Non-pigmented ciliary epithelial cell (primary cell): ENCODE measurements at places on chromosomes 12 and 14.

- peak; percentile 43 for DNase-seq
These were observed 11.1 kb upstream of the SMAGP start for GRCh38 chr12:51281202-51281924.

GRCh38 chr12:63224396-63224795, 73.4 kb upstream of the AVPR1A start:
- DNase-seq, result no peak

- DNase-seq, result no peak
These were observed 9.8 kb upstream of the RILPL2 start for GRCh38 chr12:123446333-123446713.

GRCh38 chr14:106879241-106879640, 1352.9 kb downstream of the TMEM121 start:
- DNase-seq, result no peak

GRCh38 chr14:52422650-52423356, 108.7 kb downstream of the PTGER2 start:
- no peak for DNase-seq

- no peak for DNase-seq
These were observed 57.8 kb downstream of the RIMBP2 start for GRCh38 chr12:130658145-130658911.

GRCh38 chr12:113048716-113049127, 7.8 kb upstream of the DTX1 start:
- DNase-seq, result peak; percentile 15

- no peak for DNase-seq
These were observed 154.3 kb downstream of the STXBP6 start for GRCh38 chr14:24895622-24896021.

- DNase-seq, result no peak
These were observed 23.0 kb downstream of the KCNJ8 start for GRCh38 chr12:21751517-21751916.

GRCh38 chr12:60421741-60422140, 825.9 kb downstream of the SLC16A7 start:
- no peak for DNase-seq

DNA sequence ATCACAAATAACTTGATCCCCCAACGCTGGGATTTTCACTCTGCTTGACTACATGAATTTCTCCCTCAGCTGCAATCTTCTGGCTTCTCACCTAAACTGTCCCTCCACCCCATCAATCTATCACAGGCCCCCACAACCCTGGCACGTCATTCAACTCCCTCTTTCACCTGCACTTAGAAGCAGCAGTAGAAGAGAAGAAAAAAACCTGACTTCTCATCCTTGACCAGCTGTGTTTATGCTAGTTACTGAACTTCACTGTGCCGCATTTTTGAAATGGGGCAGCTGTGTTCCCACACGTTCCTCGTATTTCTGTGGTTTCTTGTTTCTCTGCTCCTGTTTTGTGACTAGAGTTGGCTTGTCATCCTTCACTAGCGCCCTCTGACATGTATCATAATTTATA, 35.0 kb downstream of the ITPR2 start:
- no peak for DNase-seq

DNA sequence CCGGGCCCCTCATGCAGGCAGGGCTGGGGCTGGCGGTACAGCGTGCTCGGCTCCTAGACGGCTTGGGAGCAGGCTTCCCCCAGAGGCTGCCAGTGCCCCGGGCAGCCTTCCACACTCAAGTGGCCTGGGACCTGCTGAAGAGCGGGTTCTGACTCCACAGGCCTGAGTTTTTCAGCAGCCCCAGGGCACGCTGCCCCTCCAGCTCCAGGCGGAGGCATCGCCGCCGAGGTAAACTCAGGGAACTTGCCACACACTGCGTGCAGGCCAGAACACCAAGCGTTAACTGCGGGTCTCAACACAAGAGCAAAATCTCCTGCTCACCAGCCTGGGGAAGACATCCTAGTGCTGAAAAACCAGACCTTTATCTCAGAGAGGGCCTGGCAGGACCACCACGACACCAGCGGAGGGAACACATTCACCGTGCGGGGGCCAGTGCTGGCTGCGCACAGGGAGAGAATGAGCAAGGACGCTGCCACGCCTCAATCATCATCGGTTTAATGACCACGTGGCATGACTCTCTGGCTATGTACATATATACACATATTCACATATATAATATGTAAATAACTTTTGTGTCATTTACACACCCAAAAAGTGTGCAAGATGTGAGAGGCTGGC, 21.3 kb downstream of the PSMC1 start:
- DNase-seq, result no peak

DNA sequence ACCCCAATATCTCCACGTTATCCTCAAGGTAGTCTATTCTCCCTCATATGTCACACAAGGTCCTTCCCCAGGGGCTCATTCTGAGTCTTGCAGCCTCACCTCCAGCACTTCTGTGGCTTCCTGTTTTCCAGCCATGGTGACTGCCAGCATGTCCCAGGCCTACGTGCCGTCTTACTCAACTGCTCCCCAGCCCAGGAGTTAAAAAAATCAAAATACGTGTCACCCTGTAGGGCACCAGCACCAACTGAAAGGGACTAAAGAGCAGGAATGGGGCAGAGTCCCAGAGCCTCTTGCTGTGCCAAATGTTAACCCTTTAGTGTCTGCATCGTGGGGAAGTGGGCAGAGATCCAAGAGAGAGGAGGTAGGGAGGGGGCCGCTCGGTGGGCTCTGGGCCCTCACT, 37.0 kb upstream of the MED13L start:
- DNase-seq, result no peak

GRCh38 chr14:42563313-42563712, 956.6 kb downstream of the LRFN5 start:
- DNase-seq, result no peak

- DNase-seq, result no peak
These were observed 53.4 kb downstream of the RCOR1 start for GRCh38 chr14:102645746-102646440.

- no peak for DNase-seq
These were observed 1.5 kb upstream of the KRT1 start for GRCh38 chr12:52681526-52682380.

- DNase-seq, result no peak
These were observed 141.9 kb upstream of the PLEKHG7 start for GRCh38 chr12:92560713-92561542.

DNA sequence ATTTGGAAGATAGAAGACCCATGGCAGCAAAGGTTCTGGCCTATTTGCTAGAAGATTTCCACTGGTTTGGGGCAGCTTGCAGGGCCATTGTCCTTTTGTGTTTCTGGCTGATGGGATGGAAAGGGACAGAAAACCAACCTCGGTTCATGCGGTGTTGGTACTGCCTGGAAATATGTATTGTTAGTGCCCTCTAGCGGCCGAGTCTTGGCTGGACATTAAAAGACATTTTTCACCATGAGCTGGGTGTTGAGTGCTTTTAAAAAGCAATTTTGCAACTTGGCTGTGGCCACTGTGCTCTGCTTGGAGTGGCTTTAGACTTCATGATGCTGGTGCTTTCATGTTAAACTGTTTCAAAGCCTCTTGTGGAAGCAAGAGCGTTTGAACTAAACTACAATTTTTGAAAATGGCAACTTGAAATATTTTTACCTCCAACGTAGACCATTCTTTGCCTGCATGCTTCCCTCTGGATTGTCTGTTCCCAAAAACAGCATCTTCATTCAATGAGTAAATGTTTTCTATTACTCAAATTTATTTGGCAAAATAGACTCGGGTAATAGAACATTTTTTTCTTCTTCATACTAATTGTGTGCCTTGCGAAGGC, 102.7 kb upstream of the TBX5 start:
- DNase-seq, result peak; percentile 32

DNA sequence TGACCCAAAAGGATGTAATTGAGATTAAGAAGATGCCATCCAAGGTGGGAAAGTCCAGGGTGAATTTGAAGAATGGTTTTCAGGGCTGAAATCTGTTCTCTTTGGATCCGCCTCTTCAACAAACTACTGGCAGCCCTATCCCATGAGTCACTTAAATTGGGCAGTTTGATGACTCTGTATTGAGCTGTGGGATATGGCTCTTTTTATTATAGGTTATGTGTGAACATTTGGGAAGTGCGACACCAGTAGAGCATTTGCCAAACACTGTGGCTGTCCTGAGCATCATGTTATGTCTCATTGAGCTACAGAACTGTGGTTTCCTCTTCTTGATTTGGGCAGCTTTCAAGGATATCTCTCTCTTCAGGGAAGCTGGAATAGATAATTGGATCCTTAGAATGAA, 22.3 kb downstream of the IFT43 start:
- no peak for DNase-seq

- no peak for DNase-seq
These were observed 26.4 kb downstream of the TM7SF3 start for GRCh38 chr12:26987634-26988424.

DNA sequence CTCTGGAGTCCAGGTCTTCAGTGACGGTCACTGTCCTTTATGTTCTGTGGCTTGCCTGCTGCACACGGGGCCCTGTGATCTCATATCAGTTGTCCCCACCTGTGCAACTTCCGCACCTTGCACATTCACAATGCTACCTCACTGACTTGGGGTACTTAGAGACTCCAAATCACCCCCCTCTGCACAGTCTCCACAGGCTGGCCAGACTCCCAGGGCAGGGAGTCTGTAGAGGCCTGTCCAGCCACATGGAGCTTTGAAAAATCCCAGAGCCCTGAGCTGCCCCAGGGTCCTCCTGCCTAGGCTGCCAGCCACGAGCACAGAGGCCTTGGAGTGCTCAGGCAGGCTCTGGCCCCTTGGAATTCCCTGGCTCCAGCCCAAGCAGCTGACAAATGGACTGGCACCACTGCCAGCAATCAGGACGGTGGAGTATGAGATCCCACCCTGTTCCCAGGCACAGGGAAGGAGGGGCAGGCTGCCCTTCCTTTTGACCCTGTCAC, 26.4 kb downstream of the CMKLR1 start:
- no peak for DNase-seq

GRCh38 chr14:90606434-90606833, 209.6 kb downstream of the CALM1 start:
- DNase-seq, result no peak

GRCh38 chr12:95738024-95738611, 52.4 kb downstream of the NTN4 start:
- DNase-seq, result no peak

GRCh38 chr12:50887191-50887590, 44.5 kb downstream of the TMPRSS12 start:
- no peak for DNase-seq

DNA sequence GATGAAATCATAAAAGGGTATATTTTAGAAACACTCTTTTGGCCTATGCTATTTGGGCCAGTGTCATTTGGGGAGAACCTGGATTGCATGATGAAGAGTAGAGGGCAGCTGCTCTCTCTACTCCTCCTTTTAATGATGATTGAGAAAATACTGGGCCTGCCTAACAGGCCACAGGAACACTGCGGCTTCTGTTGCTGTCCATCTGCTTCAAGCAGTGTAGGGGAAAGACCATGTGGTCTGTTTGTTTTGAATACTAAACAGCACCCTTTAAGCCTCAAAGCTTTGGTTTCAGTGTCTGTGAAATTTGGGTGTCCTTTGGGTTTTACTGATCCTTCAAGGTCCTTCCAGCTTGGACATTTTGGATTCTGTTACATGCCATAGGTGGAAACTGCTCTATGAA, 78.0 kb downstream of the TTC6 start:
- DNase-seq, result no peak

GRCh38 chr12:128693771-128694170, 130.0 kb downstream of the SLC15A4 start:
- DNase-seq, result no peak

DNA sequence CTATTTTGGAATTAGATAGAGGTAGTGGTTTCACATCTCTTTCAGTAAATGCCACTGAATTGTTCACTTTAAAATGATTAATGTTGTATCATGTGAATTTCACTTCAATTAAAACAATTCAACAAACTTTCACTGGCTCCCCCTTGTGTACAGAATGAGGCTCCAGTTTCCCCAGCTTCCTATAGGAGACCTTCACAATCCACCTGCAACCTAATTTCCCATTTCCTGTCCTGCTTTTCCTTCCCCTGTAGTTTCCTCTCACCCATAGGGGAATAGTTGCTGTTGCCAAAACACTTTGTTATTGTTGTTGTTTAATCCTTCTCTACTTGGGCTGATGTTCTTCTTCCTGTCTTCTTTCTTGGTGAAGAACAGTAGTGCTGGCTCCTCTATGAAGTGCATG, 59.8 kb downstream of the NPAS3 start:
- DNase-seq, result peak; percentile 10

DNA sequence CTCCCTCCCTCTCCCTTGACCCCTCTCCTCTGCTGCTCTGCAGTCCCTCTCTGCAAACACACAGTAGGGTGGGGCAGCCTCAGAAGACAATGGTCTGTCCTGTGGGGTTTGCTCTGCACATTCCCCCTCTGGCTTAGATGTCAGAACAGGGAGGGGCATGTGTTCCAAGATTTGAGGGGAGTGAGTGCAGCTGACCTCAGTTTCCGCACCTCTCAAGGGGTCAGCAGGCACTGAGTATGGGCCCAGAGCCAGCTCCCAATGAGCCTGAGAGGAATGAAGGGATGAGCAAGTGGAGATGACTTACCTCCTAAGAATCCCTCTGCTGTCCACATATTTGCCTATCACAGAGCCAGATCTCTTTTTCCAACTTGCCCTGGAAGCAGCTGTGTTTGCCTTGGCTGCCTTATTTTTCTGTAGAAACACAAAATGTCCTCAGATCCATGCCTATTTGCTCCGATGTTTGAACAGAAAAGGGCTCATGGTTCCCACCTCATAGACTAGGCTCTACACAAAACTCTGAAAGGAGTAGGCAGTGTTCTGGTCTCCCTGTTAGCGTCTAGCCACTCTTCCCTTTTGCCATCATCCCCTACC, 111.4 kb downstream of the CRACR2A start:
- peak; percentile 59 for DNase-seq

GRCh38 chr14:52400846-52401245, 86.7 kb downstream of the PTGER2 start:
- DNase-seq, result no peak

GRCh38 chr14:20563971-20564370, 3.1 kb upstream of the RNASE9 start:
- no peak for DNase-seq

DNA sequence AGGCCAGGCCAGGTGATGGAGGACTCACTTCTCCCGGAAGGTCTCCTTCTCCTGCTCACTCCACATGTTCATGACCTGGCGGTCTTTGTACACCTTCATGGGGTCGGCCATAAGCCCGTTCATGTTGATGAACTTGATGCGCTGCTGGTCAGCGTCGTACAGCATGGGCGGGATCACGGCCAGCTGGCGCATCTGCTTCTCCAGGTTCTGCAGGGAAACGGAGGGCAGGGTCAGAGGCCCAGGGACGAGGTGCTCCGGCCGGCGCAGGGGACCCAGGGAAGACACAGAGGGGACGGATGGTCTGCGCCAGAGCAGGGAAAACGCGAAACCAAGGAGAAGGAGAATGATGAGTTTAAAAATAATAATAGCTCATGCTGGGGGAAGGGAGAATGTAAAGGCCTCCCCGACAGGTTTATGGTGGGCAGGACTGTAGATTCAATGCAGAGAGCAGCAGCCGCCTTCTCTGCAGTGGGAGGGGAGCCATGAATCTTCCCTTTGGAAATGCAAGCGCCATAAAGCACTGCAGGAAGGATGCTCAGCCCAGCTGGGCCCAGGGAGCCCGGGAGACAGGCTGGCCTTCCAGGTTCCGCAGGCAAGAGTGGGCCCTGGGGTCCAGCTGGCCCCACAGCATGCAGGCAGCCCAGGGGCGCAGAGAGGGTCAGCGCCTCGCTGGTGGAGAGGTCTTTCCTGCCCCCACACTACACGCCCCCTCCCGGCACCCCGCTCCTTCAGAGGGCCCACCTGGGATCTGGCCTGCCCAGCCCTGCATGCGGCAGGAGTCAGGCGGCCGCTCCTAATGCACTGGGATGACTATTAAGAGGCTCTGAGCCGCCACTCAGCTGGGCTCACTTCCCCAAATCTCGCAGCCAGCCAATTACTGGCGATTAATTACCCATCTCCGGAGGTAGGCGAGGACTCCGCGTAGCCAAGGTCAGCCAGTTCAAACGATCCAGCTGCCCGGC, 132.0 kb downstream of the RFLNA start:
- no peak for DNase-seq

GRCh38 chr14:85482552-85482951, 47.4 kb upstream of the FLRT2 start:
- DNase-seq, result no peak
